T-helper 2 cell treated with Interferon-gamma antibody and Interleukin-4, amounts not matched to agents 5 μg/mL and 100 μg/mL, for 36 hours (primary cell): ENCODE measurements at places on chromosomes 7 and 10.

- DNase-seq, result no peak
These were observed 164.2 kb downstream of the DGKI start for GRCh38 chr7:137682596-137682995.

DNA sequence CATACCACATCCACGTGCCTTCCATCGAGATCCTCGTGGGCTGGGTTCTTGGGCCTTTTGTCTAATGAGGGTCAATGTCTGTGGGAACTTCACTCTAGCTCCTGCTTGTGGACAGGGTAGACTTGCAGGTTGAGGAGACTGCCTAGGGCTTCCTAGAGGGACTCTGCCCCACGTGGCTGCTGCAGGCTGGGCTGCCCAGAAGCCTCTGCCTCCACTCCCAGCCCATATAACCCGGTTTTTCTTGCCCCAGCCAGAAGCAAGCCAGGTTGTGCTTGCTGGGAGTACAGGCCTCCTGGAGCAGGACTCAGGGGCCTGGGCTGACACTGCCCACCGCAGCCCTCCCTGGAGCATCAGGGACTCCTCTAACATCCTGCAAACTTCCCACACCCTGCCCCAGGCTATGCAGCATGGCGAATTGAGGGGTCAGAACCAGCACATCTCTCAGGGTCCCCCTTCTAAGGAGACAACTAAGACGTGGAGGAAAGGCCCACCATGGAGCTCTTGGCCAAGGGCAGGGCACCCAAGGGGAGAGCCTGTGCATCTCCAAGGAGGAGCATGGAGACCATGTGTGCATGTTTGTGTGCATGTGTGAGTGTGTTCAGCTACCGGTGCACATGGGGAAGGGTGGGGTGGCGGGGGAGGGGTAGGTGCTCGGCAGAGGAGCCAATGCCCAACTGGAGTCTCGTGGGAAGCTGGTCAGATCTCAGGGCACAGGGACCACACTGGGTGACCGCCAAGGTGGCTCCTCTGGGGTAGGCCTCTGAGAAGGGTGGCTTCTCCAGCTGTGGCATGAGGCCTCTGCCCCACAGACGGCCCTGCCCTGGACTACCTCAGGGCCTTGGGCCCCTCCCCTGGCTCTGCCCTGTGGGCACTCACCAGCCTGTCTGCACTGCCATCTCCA lies 62.6 kb downstream of the RASGEF1A start:
- DNase-seq, result no peak

DNA sequence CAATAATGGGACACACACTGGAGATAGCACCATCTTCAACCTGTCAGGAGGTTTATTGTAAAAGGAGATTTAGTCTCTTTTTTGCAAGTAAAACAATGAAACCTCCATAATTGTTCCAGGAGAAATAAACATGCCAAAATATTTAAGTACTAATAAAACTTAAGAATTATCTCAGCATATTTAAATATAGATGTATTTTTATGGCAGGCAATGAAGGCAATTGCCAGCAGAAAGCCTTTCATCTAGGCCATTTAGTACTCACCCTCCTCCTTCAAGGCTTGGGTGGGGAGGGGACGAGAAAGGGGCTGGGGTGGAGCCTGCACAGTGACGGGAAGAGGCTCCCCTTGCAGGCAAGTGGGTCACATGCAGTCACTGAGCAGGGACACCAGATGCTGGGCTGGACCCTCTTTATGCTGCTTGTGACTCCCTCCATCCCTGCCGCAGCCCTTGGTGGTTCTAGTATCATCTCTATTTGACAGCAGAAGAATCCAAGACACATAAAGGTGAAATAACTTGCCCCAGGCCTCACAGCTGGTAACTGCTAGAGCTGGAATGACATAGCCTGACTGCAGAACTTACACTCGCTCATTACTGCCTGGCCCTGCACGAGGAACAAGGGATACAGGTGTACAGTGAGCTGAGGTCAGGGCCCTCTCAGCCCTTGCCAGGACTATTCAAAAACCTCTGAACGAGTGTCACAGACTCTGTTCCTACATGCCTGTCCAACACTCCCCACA lies 449.5 kb upstream of the ZMIZ1 start:
- no peak for DNase-seq

GRCh38 chr10:3858051-3858845 lies 73.2 kb upstream of the KLF6 start:
- no peak for DNase-seq

GRCh38 chr10:129949891-129950291 lies 14.2 kb downstream of the EBF3 start:
- no peak for DNase-seq

GRCh38 chr10:113945687-113946085 lies 91.2 kb downstream of the NHLRC2 start:
- no peak for DNase-seq

- DNase-seq, result no peak
These were observed 114.1 kb downstream of the ZFAND4 start for GRCh38 chr10:45558425-45558824.

DNA sequence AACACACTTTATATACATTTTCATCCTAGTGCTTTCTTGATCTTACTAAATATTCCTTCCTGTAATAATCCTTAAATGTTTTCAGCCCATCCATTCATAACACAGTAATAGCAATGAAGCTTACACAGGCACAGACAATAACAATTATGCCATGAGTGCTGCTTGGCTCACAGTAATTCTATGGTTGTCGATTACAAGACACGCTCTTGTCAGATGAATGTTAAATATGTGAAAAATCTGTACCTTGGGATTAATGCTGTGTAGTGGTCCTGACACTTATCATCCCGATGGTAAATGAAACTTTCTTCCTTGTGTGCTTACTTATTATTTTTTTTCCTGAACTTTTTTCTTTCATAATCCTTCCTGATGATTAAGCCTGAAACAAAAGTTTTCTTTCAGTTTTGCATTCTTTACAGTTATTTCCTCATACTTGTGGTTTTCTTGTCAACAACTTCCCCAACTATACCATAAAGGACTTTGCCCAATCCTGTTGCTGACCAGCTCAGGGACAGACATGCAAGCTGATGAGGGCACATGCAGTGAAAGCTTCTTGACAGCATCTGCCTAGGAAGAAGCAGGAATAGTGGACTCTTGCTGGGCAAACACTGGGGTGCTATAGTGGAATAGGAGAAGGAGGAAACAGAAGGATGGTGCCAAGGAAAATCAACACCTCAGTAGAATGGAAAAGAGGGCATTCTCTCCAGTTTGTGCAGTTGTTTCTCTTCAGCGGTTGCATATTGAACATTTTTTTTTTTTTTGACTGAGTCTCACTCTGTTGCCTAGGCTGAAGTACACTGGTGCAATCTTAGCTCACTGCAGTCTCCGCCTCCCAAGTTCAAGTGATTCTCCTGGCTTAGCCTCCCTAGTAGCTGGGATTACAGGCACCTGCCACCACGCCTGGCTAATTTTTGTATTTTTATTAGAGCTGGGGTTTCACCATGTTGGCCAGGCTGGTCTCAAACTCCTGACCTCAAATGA lies 6.7 kb upstream of the MGAM2 start:
- DNase-seq, result no peak

DNA sequence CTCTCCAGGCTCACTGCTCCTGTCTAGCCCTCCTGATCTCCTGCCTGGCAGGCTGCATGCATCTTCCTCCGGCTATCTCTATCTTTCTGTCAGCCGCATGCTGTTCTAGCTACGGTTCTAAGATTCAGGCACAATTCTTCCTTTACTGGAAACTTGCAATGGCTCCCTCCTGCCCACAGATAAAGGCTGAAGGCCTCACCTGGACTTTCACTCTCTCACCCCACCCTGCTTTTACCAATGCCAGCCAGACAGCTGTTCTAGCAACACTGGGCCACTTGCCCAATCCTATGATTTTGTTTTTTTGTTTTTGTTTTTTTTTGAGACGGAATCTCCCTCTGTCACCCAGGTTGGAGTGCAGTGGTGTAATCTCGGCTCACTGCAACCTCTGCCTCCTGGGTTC lies 38.3 kb downstream of the BEND7 start:
- no peak for DNase-seq

- no peak for DNase-seq
These were observed 75.4 kb downstream of the HDAC9 start for GRCh38 chr7:18570890-18571478.

DNA sequence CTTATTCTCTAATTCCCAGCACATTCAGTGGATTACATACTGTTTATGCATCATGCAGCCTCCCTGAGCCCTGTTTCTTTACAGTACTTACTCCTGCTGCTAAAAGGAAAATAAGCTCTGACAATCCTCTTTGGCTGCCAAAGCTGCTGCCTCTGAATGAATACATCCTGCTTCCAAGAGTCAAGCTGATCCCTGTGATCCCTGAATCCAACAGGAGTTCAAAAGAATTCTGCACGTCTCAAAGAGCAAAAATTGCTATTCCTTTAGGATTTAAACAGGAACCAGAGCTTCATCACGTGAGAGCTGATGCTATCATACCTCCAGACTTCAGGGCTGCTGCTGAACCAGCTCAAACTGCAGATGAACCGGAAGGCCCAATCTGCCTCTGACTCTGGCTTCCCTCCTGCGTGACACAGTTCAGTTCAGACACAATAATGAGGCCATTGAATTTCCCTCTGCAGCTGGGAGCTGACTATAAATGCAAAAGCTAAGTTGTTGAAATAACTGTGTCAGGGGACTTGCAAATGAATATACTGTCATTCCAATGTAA lies 851.0 kb upstream of the PHF14 start:
- DNase-seq, result no peak

- DNase-seq, result peak; percentile 5
These were observed 193.7 kb upstream of the CSTF2T start for GRCh38 chr10:51892965-51893658.

DNA sequence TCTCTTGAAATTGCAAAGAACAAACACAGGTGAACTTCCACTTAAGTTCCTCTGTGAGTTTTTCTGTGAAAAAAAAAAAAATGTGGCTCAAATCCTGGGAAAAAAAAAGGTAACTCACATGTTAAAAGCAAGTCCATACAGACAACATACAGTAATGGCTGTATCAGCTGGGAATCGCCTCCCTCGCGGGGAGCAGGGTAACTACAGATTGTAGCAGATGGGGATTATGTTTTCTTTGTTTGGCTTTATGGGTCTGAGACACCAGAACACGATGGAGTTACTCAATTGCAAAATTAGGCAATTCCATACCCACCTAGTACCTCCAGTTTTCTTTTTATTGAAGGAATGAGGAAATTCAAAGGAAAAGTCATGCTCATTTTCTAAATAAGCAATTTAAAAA lies 42.3 kb downstream of the FEZF1 start:
- DNase-seq, result no peak

- DNase-seq, result no peak
These were observed 120.9 kb upstream of the TMEM106B start for GRCh38 chr7:12089951-12090756.
